Osteocyte (in vitro differentiated cells): ENCODE measurements at places on chromosomes 1 and 21. TPM values are rescaled to one million over a fixed set of nuclear protein-coding genes. Genes with fewer than 3 reads are reported as not detected.

- DNase-seq, result no peak
Measured at GRCh38 chr21:17763288-17764037, 55.7 kb downstream of the C21orf91 start.

GRCh38 chr1:28280501-28280900 lies 21.2 kb downstream of the SESN2 start:
- no peak for DNase-seq

- DNase-seq, result no peak
Measured at GRCh38 chr21:42027085-42027821, 17.1 kb upstream of the ZBTB21 start.

- DNase-seq, result no peak
Measured at GRCh38 chr1:42680921-42681683, 1.1 kb upstream of the YBX1 start.

DNA sequence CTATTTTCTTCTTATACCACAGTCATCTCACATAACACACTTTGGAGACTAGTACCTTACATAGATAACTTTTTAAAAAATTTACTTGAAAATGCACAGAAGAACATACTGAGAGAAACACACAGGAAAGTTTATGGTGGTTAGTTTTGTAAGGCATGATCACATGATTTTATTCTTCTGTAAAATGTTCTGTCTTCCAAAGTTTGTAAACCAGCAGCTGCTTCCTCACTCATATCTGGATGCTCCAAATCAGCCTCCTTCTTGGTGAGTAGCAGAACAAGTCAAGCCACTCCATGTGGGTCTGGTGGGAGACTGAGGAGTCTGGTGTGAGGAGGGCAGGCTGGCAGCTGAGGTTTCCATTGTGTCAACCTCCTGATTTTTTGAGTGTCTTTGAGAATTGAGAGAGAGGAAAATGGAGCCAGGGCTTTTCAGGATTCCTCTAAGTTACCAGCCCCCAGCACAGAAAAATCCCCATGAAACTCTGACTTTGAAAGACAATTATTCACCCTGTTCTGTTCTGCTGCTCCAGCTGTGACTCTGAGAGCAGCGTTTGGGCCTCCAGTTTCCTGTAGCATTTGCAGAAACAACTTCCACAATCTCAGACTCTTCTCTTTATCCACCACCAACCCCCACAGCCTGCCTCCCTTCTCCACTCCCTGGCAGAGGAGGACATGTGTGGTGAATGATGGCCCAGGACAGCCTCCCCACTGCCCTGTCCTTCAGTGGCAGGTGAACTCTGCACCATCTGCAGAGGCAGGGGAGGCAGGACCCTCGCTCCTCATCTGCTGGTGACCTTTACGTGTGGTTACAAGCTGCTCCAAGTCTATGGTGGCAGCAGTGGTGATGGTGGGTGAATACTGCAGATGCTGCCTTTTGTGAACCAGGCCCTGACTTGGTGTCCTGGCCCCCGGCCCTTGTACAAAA lies 82.3 kb downstream of the FCRL5 start:
- DNase-seq, result peak; percentile 48

DNA sequence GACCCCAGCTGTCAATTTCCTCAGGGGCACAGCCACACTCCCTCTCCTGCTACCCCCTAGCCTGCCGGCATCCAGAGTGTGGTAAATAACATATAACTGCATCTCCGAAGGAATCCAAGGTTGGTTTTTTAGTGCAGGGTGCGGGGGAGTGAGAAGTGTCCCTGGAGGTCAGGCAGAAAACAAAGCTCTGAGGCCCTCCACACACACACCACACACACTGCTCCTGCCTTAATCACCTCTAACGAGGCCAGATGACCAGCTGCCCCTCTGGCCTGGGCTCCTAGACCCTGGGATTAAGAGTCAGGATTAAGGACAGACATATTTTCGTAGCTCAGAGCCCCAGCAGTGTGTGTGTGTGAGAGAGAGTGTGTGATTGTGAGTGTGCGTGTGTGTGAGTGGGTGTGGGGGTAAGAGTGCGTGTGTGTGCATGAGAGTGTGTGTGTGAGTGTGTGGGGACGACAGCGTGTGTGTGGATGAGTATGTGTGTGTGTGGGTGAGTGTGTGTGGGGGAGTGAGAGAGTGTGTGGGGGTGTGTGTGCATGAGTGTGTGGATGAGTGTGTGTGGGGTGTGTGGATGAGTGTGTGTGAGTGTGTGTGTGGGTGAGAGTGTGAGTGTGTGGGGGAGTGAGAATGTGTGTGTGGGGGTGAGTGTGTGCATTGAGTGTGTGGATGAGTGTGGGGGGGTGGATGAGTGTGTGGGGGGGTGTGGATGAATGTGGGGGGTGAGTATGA lies 14.6 kb downstream of the SDC3 start:
- no peak for DNase-seq

GRCh38 chr1:170145061-170145460 lies 698 bp upstream of the NTMT2 start:
- no peak for DNase-seq

DNA sequence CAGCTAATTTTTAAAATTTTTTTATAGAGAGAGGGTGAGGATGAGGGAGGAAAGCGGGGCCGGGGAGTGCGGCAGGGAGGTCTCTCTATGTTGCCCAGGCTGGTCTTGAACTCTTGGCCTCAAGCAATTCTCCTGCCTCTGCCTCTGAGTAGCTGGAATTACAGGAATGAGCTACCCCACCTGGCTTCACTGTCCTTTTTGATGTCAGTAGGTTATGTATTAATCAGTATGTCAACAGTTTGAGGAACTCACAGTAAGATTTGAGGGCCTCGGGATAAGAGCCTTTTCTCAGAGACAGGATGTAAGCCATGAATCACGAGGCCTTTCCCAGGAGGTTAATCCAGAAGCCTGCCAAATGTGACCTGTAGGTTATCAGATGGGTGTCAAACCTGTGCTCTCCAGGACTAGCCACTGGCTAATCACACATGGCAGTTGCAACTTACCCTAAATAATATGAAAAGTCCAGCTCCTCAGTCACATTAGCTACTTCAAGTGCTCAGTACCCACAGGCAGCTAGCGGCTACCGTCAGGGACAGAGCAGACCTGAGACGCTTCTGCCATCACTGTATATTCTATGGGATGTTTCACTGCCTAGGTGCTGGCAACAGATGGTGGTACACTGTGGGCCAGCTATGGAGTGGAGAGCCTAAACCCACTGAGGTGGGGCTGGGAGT lies 33.1 kb downstream of the TRIM67 start:
- DNase-seq, result no peak

GRCh38 chr1:31007462-31007991 lies 58.0 kb downstream of the PUM1 start:
- DNase-seq, result no peak

ANXA9 gene
- not detected in 2 replicates for total RNA-seq

BNIPL gene
- 0.55 and 0.81 TPM in 2 replicates for total RNA-seq

TNFRSF9 gene
- not detected in 2 replicates for total RNA-seq

EPHB2 gene
- 32.5 and 33.6 TPM in 2 replicates for total RNA-seq

KCNJ10 gene
- not detected in 2 replicates for total RNA-seq

HFM1 gene
- total RNA-seq, result 0.29 and 0.35 TPM in 2 replicates
